ENCODE measurements at places on chromosomes 6 and 20.

DNA sequence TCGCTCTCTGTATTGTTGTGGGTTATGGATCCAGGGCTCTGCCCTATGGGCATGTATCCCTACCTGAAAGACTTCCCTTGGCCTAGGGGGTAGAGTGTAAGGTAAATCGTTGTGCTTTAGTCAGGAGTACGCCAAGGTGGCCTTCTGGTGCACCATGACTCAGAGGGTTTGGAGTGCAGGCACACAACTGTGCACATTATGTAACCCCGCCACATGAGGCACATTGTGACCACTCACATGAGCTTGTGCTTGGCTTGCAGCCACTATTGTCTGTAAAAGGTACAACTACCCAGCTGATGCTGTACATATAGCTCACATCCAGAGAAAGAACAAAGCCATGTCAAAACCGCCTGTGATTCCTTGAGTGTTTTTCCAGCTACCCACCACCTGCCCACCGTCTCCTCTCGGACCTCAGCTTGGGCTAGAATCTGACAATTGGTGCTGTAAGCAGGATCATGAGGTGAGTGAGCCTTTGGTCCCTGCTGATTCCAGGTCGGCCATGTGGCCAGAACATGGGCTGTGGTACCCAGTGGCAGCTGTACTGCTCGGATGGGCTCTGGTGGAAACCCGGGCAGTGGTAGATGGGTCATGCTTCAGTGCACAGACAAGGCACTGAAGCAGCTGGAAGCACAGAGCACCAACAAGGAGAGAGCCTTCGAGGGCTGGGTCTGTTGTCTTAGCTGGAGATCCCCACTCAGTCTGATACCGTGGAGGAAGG is 33.8 kb downstream of the HDDC2 start:
- DNase-seq = no peak

DNA sequence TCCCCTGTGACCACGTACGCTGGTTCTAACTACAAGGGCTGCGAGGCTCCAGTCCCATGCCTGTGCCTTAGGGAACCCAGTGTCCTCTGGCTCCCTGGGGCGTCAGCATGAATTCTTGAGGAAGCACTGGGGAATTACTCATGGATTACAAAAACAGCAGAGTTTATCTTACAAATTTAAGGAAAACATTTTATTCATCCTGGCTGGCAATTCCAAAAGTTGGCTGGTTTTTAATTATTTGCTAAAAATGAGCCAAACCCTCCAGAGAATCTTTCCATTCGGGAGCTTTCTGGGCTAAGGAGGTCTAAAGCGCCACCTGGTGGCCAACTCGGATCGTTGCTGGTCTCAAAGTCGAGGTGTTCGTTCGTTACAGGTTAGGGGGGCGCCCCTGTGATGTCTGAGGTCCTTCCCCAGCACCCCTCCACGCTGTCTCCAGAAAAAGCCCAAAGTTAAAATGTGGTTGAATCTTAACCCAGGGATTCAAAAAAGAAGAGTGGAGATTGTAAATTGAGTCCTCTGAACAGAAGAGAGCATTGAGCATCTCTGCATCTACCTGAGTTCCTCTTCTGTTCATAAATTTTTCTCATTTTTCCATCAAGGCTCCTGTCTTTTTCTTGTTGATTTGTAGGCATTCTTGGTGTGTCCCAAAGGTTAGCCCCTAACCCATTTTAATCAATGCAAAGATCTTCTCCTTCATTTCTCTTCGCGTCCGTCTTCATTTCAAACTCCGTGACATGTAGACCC is 99.4 kb downstream of the BFSP1 start:
- DNase-seq = peak; percentile 29

DNA sequence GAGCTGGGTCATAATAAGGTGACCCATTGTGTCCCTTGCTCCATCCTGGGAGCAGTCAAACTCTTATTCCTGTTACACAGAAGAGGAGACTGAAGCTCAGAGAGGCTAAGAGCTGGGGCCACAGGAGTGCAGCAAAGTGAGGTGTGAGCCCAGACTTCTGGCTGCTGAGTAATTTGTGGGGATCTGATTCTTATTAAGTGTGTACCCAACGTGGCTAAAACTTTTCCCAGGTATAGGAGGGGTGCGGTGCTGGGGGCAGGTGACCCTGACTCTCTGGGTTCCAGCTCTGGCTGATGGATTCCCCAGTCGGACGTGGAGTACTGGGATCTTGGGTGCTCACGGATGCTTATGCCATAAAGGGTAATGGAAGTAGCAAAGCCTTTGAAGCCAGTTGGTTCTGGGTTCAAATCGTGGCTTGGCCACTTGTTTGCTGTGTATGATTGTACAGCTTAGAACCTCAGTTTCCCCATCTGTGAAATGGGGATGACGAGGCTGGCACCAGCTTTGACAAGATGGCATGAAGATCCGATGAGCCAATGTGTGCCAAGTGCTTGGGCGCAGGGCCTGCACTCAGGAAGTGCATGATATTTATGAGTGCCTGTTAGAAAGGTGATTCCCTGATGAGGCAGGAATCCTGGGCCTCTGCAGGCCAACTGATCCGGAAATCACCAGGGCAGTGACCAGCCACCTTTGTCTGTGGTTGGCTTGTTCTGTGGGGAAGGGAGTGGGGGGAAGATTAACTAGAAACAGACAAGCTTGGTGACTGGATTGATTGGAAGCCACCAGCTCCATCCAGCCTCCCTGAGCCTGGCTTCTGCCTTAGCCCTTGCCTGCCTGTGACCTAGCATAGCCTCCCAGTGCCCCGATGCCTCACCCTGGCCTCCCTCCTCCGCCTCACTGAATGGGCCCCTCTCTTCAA is 6.0 kb downstream of the SRC start:
- DNase-seq = no peak

DNA sequence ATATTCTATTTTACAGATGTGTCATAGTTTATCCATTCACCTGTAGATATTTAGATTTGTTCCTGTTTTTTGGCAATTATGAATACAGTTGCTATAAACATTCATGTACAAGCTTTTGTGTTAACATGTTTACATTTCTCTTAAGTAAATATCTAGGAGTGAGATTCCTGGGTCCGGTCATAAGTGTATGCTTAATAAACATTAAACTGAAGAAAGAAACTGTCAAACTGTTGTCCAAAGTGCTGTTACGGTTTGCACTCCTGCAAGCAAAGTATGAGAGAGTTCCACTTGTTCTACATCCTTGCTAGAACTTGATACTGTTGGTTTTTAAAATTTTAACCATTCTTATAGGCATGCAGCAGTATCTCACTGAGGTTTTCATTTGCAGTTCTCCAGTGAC is 138.6 kb downstream of the RALGAPA2 start:
- DNase-seq = no peak

DNA sequence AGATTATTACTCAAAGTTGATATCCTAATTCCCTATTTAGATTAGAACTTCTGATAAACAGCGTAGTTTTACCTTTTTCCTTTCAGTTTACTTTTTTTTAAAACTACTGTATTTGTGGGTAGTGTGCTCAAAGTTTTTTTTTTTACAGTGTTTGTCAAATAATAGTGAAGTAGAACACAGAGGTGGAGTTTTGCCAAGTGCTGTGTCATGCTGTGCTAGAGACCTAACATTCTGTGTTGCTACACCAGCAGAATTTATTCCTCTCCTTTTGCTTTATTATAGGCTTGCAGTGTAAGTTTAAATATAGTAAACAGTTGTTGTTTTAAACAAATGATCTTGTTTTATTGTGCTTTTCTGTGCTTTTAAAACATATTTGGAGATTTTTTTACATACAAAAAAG is 125.4 kb downstream of the HIVEP1 start:
- DNase-seq = no peak

GRCh38 chr6:36840432-36841403 is 1.5 kb upstream of the CPNE5 start:
- DNase-seq = peak; percentile 20
